ENCODE measurements at places on chromosomes 2 and 18.

DNA sequence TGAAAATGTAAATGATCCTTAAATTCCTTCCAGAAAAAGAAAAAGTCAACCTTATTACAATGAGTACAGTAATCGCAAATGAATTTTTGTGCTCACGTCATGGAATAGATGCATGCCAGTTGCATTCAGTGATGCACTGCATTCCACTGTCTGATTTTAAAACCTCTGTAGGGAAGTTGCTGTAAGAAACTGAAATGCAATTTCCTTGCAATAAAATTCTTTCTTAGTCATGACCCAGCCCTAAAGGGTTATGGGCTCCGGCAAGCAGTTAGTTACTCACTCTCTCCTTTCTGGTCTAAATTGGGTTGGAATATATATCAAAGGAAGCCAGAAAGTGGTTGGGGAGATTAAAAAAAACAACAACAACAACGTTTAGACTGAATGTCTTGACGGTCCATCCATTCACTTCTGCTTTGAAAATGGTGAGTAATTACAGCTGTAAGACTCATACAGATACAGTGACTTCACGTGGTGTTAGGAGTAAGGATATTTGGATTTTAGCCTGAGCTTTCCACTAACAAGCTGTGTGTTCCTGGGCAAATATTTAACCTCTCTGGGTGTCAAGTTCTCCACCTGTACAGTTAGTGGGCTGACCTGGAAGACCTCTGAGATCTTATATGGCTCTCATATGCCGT lies 8.6 kb upstream of the RND3 start:
- DNase-seq: no peak

DNA sequence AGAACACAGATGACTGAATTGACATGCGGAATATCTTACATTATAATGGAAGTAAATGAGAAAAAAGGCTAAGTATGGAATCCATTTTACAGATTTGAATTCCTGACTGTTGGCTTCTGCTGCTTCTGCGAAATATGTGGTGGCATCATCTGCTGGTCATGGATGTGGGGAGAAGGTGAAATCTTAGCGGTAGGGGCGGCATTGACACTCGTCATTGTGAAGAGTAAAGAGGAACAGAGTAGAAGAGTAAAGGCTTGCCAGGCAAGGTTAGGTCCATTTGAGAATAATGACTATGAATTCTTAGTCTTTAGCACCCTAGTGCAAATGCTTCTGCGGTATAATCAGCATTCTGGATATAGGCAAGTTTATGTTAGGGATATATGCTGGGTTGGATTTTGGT lies 32.4 kb downstream of the ACTR3 start:
- no peak for DNase-seq

- no peak for DNase-seq
These were observed 30.1 kb upstream of the ZNF516 start for GRCh38 chr18:76524900-76525698.

- DNase-seq: no peak
These were observed 23.4 kb downstream of the HNRNPA3 start for GRCh38 chr2:177235855-177236437.

GRCh38 chr18:49400398-49401072 lies 59.9 kb downstream of the DYM start:
- no peak for DNase-seq

GRCh38 chr2:102049756-102050443 lies 58.1 kb downstream of the IL1R2 start:
- no peak for DNase-seq

GRCh38 chr2:191933307-191934105 lies 86.6 kb upstream of the CAVIN2 start:
- DNase-seq: no peak

DNA sequence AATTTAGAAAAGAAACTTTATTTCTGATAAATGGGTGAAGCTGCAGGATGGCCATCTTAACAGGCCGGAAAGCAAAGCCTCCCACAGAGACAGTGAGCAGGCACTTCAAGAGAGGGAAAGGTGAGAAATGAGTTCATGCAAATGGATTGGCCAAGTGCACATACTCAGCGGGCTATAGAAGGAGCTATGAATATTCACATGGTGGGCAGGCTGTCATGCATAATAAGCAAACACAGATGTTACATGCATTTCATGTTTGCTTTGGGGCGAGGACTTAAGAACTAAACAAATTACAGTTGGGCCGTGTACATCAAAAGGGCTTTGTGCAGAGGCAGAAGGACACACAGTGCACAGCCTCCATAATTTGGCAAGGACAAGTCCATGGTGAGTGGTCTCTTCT lies 69.8 kb upstream of the MAL start:
- DNase-seq: no peak

GRCh38 chr2:39069136-39069515 lies 51.7 kb downstream of the SOS1 start:
- no peak for DNase-seq

DNA sequence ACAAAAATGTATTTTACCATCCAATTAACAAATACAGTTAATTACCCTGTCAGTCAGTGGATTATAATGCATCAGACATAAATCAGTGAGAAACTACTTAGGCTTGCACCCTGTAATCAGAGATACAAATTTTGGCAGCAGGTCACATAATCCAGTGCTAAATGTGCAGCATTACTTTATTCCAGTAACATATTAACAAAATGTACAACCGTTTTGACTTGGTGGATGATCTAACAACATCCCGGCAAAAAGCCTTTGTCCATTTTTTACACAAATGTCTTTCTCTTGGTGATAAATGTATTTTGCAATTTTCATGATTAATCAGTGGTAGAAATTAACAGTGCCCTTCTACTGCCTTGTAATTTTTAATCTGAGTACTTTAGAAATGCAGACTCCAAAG lies 162.8 kb downstream of the LRP1B start:
- DNase-seq: no peak

DNA sequence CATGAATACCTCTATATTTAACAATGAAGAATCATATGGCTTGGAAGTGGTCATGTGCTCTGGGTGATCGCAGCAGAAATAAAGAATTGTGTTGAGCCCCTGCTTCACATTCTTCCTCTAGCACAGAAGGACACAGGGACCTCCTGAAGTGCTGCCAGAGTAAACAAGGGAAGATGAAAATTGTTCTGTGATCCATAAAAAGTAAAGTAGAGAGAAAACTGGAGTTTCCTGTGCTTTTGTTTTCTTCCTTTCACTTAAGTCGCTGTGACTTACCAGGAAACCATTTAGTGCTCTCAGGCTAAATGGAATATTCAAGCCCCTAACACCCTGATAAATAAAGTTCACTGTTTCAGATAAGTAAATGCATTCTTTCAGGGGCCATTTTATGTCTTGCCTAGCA lies 1173.6 kb upstream of the CHAC2 start:
- DNase-seq: no peak

- no peak for DNase-seq
These were observed 19.8 kb upstream of the GPR17 start for GRCh38 chr2:127626175-127626574.

GRCh38 chr2:160647967-160648685 lies 154.5 kb upstream of the RBMS1 start:
- DNase-seq: no peak

DNA sequence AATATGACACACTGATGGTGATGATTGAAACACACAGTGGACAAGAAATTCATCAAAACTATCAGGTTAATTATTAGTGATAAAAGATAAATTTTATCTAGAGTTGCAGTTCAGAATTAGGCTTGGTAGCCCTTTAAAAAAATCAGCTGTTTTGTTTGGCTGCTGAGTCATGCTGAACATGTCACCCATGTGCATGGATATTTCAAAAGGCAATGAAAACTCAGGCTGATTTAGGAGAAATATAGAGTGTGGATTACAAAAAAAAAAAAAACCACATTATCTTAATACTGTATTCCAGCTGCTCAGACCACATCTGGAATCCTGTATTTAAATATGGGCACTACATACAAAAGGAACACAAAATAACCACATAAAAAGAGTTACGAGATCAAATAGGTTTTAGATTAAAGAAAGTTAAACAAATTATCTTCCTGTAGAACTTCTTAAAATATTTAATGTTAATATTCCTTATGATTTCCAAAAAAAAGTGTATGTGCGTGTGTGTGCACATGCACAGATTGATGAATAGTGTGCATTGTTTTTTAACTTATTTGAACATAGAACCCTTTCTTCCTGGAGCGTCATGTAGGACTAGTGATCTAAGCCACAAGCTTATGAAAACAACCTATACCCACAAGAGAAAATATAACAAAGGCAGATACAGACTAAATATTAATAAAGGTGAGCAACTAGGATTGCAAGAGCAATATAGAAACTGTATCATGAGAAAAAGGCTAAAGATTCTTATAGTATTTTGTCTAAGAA lies 186.2 kb downstream of the STK39 start:
- no peak for DNase-seq

DNA sequence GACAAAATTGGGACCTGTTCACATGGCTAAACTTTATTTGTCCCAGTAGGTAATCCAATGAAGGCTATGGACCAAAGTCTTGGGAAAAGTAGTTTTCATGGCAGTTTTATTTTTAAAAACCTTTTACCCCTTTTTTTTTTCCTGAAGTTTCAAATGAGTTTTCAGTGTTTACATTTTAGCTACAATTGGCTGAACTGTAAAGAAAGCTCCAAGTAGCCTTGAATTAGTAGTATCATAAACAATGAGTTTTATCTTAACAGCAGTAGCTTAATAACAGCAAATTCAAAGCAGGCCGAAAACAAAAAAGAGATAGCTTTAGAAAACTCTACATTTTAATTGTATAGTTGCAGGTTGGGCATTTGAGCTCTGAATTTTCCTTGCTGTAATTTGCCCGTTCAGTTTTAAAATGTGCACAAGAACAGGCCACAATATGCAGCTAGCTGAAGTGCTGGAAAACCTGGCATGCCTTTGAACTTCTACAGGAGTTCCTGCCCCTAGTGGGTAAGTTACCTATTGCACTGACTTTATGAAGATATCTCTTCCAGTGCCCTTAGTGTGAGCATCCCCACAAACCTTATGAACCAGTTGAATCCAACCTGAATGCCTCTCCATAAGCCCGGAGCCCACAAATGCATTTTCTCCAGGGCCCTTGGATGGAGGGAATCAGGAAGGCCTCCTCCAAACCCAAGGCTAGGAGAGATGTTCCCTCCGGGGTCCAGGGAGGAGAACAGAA lies 106.7 kb downstream of the XRCC5 start:
- DNase-seq: no peak

DNA sequence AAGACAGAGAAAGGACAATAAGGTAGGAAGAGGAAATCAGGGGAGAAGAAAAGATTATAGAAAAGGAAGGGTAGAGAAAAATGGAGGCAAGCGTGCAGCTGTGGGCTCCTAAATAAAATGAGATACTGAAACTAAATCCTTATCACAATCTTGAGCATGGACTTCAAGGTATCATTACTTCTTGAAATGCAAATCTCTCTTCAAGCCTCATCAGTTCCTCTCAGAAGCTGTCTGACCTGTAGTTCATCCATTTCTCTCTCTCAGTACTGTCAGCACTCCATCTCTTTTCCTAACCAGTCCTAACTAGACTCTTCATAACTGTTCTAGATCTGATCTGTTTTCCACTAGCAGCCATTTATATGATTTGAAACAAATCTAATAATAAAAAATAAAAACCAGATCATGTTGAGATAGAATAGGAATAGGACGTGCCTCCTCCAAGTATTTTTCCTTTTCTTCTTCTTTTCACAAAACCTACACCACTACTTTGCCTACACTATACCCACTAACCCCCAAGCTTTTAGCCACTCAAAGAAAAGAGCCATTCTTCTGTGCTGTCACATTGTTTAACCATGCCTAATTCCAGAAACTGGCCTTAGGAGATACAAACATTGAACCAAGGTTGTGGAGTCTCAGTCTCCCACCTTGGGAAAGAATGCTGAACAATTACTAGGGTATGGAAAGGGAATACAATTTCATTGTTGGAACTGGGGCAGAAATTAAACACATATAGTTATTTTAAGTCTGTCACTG lies 21.1 kb downstream of the BABAM2 start:
- DNase-seq: no peak

DNA sequence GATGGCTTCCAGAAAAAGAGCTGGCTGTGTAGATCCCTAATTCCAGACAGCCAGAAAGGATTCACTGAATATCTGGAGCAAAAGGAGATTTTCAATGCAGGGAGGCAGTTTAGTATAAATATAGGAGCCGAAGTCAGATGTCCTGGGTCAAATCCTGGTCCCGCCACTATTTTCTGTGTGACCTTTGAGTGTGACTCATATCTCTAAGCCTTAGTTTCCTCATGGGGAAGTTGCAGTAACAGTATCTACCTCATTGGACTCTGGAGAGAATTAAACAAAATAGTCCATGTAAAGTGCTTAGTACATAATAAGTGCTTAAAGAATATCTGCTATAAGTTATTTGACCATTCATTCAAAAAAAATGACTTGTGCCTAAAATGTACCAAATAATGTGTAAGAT lies 52.1 kb upstream of the ITGA6 start:
- DNase-seq: no peak

- no peak for DNase-seq
These were observed 64.1 kb upstream of the SPHKAP start for GRCh38 chr2:228245601-228246000.

- no peak for DNase-seq
These were observed 43.5 kb downstream of the TFCP2L1 start for GRCh38 chr2:121241466-121241865.

DNA sequence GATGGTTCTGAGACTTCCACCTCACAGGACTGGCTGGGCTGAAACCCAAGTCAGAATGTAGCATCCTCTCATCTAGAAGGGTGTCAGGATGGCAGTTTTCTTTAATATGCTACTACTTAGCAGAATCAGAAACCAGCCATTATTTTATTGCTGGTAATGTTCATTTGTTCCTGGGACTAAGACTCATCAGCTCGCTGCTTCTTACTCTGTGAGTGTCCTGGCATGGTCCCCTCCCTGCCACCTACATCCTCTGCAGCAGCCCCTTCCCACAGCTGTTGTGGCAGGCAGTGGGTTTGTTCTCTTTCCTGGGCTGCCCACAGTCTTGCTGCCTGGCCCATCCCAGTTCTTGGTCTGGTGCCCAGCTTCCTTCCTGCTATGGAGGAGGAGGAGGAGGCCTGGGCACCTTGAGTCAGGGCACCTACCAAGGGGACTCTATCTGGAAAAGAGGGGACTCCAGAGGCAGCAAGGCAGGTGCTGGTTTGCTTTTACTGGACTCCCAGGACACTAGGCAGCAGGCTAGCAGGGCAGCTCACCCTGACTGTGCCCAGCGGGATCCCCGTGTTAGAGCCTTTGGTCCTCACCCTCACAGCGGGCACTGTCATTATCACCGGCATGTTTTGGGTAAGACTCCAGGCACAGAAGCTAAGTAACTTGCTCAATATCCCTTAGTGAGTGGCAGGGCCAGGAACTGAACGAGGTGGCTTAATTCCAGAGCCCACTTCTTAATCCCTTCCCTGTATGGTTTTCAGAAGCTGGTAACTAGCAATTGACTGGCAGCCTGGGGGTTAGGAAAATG lies 62.1 kb downstream of the LRRFIP1 start:
- DNase-seq: no peak

- DNase-seq: no peak
These were observed 4.7 kb upstream of the KCNE4 start for GRCh38 chr2:223047260-223047761.

Measured in stimulated activated CD8-positive, alpha-beta memory T cell treated with anti-CD3 and anti-CD28 coated beads, Interleukin-7, amount 100 ng/mL, for 1 hour (primary cell).